ENCODE measurements at places on chromosomes 2 and 18. TPM values are rescaled to one million over a fixed set of nuclear protein-coding genes. Genes with fewer than 3 reads are reported as not detected.

The GCG gene
- polyA plus RNA-seq: not detected

DNA sequence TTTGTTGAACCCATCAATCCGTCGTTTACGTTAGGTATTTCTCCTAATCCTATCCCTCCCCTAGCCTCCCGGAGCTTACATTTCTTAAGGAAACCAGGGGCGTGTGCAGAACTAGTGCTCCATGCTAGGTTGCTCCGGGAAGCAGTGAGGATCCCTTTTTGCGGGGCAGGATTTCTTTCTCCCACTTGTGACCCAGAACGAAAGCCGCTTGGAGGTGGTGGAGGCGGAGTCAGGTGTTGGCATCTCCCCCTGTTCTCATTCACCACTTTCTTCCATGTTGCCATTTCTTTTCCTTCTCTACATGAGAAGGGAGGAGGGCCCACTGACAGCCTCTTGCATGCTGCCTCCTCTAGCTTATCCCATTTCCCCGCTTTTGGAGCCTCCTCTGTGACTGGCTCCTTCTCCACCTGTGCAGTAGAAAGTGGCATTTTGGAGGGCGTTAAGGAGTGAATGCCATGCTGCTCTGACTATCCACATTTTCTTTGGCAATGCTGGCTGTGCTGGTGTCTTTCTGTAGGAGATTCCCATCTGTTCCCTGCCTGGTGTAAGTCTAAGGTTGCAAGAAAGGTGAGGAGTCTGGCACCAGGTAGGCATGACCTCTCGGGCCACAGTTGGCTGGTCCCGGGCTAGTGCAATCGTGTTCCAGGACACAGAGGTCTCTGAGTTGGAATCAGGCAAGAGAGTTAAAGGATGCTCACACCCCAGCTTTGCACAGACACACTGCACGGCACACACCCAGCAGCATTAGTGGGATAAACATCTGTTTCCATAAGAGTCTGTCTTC is 89.5 kb downstream of the ACKR3 start:
- peak overlapping the region; percentile 30 for H3K27ac ChIP-seq
- no peaks in the 10 kb centered on the region for H3K36me3 ChIP-seq
- H3K27me3 ChIP-seq: peaks cover 3% of the 10 kb centered on the region

DNA sequence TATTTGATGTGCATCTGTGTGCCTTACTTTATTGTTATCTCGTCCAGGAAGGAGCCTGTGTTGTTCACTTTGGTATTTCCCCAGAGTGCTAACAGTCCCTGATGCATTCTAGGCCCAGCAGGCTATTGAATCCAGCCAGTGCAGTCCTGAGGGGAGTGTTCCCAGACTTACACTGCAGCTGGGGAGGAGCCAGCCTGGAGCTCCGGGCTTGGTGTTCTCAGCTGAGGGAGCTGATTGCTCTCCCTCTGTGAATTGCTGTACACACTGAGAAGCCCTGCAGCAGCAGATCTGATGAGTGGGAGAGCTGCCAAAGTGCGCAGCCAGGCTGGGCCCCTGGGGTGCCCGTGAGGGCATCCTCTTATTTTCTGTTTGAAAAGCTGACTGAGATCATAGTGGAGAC is 159.2 kb downstream of the GALNT3 start:
- H3K4me1 ChIP-seq: no peaks in the 10 kb centered on the region
- DNase-seq: peak; percentile 44
- no peak overlapping the region for H3K4me3 ChIP-seq
- no peak overlapping the region for H3K27ac ChIP-seq
- no peaks in the 10 kb centered on the region for H3K36me3 ChIP-seq
- no peaks in the 10 kb centered on the region for H3K27me3 ChIP-seq

- H3K36me3 ChIP-seq: no peaks in the 10 kb centered on the region
- H3K4me3 ChIP-seq: no peak overlapping the region
- peaks cover 30% of the 10 kb centered on the region for H3K4me1 ChIP-seq
These were observed 67.8 kb upstream of the EPAS1 start for GRCh38 chr2:46229134-46230063.

DNA sequence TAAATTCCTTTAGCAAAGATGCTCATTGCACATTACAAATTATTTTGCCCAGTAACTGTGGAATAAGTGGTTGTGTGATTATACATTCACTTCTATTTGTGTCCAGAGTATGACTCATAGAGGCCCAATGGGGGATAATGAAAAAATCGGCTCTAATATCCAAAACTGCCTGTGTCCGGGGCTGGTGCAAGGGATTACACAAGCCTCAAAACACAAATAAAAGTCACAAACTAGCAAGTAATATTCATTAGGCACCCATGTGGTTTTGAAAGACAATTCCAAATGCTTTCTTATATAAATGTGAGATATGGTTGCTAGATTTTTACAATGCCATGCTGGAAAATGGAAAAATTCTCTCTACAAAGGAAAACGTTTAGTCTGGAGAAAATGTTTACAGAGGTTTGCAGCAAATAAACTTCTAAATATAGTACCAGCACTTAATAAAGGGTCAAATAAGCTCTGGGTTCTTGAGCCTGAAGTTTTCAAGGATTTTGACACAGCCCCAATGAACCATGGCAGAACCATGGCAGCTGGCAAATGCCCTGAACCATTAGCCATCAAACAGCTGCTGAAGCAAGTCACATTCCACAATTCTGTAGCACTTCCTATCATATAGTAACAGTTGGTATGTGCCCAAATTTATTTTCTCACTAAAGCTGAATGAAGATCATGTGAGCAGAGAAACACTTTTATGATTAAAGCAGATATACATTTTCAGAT is 40.5 kb downstream of the IRS1 start:
- peaks cover 58% of the 10 kb centered on the region for H3K4me1 ChIP-seq
- H3K4me3 ChIP-seq: no peak overlapping the region
- H3K36me3 ChIP-seq: no peaks in the 10 kb centered on the region

DNA sequence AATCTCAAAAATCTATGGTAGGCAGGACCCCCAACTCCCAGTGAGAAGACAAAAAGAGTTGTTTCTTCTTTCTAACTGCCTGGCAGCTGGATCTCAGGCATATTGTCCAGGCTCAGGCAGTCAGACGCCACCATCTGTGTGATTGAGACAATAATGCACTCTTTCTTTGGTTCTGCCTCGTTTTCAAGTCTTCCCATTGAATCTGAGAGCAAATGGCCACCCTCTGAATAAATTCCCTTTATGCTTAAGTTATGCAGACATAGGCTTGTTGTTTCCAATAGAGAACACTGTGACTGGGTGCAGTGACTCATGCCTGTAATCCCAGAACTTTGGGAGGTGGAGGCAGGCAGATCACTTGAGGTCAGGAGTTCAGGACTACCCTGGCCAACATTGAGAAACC is 15.3 kb upstream of the CD207 start:
- H3K27me3 ChIP-seq: no peaks in the 10 kb centered on the region
- no peaks in the 10 kb centered on the region for H3K36me3 ChIP-seq
- no peak for DNase-seq
- no peak overlapping the region for H3K4me3 ChIP-seq

DNA sequence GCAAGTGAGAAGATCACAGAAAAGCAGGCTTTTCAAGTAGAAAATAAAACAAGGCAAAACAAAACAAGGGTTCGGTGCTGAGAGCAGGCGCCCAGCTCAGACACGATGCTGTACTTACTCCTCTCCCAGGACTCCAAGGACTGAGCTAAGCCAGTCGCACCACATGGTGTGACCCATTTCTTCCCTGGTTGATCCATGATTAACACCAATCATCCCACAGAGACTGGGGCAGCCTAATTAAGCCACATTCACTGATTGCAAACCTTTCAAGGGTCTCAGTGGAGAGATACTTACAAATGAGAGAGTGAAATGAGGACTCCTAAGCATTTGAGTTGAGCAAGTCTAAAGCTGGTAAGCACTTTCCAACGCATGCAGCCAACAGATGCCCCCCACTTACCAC is 155.2 kb downstream of the MYO5B start:
- H3K27me3 ChIP-seq: peaks cover 20% of the 10 kb centered on the region
- no peaks in the 10 kb centered on the region for H3K36me3 ChIP-seq
- H3K27ac ChIP-seq: no peak overlapping the region
- H3K4me1 ChIP-seq: no peaks in the 10 kb centered on the region
- no peak overlapping the region for H3K4me3 ChIP-seq
- no peak for DNase-seq

- H3K4me1 ChIP-seq: peaks cover 48% of the 10 kb centered on the region
- H3K27ac ChIP-seq: no peak overlapping the region
- H3K4me3 ChIP-seq: no peak overlapping the region
- DNase-seq: peak; percentile 17
- no peaks in the 10 kb centered on the region for H3K27me3 ChIP-seq
These were observed 97.9 kb downstream of the SH3BP4 start for GRCh38 chr2:235049719-235050118.

DNA sequence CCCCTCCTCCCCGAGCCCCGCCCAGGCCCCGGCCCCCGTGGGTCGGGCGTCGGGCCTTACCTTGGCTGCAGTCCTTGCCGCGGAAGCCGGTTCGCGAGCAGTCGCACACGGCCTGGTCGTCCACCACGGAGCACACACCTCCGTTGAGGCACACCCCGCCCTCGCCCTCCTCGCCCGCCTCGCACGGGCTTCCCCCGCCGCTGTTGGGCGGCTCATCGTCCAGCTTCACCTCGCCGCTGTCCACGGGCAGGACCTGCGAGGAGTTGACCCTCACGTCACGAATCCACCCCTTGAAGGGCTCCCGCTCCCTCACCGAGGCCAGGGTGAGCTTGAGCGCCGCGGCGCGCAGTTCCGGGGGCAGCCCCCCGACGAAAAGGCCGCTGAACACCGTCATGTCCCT is 4.5 kb downstream of the NRXN1 start:
- H3K27ac ChIP-seq: no peak overlapping the region
- no peaks in the 10 kb centered on the region for H3K4me1 ChIP-seq
- DNase-seq: no peak

DNA sequence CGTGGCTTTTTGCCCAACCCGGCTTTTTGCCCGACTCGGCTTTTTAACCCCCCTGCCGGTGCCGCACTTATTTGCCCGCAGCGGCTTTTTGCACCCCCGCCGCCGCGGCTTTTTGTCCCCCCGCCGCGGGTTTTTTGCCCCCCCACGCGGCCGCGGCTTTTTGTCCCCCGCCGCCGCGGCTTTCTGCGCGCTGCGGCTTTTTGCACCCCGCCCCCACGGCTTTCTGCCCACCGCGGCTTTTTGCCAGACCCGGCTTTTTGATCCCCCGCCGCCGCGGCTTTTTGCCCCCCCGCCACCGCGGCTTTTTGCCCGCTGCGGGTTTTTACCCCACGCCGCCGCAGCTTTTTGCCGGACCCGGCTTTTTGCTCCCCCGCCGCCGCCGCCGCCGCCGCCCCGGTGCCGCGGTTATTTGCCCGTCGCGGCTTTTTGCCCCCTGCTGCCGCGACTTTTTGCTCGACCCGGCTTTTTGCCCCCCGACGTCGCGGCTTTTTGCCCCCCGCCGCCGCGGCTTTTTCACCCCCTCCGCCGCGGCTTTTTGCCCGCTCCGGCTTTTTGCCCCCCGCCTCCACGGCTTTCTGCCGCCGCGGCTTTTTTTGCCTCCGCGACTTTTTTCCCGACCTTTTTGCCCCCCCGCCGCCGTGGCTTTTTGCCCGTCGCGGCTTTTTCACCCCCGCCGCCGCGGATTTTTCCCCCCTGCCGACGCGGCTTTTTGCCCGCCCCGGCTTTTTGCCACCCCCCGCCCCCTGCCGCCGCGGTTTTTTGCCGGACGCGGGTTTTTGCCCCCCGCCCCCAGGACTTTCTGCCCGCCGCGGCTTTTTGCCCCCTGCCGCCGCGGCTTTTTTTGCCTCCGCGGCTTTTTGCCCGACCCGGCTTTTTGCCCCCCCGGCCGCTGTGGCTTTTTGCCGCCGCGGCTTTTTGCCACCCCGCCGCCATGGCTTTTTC is 2786.5 kb downstream of the RPIA start:
- H3K4me3 ChIP-seq: peak overlapping the region; percentile 50
- no peak overlapping the region for H3K27ac ChIP-seq
- no peaks in the 10 kb centered on the region for H3K36me3 ChIP-seq
- DNase-seq: peak; percentile 25
- peaks cover 43% of the 10 kb centered on the region for H3K27me3 ChIP-seq

DNA sequence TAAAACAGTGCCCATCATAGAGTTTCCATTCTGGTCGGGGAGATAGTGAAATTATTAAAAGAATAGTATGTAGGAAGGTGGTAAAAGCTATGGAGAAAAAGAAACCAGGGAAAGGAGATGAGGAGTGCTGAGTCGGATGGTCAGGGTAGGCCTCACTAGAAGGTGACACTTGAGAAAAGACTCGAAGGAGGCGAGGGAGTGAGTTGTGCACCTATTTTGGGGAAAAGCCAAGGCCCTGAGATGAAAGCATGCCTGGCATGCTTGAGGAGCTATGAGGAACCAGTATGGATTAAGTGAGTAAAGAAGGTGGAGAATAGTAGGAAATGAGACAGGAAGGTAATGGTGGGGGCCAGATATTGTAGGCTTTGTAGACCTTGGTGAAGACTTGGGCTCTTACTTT is 7.3 kb upstream of the TTLL4 start:
- no peak for DNase-seq
- H3K27ac ChIP-seq: no peak overlapping the region
- H3K4me3 ChIP-seq: no peak overlapping the region
- H3K36me3 ChIP-seq: peaks cover 26% of the 10 kb centered on the region
- H3K4me1 ChIP-seq: no peaks in the 10 kb centered on the region

The CFAP65 gene
- not detected for polyA plus RNA-seq

DNA sequence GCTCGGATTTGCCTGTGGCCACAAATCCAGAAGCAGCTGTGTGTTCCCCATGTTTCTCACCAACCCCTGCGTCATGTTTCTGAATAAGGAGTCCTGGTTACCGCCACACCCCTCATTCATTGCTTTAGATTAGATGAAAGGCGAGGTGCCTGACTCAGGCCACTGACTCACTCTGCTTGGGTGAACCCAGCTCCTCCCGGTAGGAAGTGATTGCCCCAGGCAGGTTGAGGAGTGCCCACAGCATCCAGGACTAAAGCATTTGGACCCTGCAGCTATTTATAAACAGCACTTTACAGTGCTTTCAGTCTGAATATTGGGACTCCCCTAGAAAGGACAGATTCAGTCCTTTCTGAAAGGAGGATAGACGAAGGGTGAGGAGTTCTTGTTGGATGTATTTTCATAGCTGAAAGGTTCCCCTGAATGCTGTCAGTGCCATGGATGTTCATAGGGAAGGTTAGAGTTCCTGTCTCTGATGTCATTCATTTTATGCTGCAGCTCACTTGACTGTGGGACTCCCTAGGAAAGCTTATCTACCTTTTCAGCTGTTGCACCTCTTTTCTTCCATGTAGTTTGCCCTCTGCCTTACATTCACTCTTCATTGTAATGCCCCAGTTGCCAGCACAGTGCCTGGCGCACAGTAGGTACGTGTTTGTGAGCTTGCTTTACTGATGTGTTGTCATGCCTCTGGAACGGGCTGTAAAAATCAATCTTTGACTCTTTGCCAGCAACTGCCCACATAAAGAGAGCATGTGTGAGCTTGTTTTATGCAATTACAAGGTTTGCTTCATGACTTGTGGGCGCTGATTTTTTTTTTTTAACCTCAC is 14.9 kb downstream of the ITGA6 start:
- H3K27me3 ChIP-seq: no peaks in the 10 kb centered on the region
- no peak for DNase-seq
- no peak overlapping the region for H3K4me3 ChIP-seq
- H3K4me1 ChIP-seq: peaks cover 34% of the 10 kb centered on the region
- H3K36me3 ChIP-seq: no peaks in the 10 kb centered on the region

- H3K4me3 ChIP-seq: no peak overlapping the region
- H3K36me3 ChIP-seq: no peaks in the 10 kb centered on the region
- no peaks in the 10 kb centered on the region for H3K27me3 ChIP-seq
These were observed 159.5 kb upstream of the GYPC start for GRCh38 chr2:126496493-126496892.

The GPR39 gene
- polyA plus RNA-seq: 0.11 TPM

GRCh38 chr2:150585221-150585971 is 97.9 kb upstream of the RND3 start:
- no peak for DNase-seq
- H3K27me3 ChIP-seq: no peaks in the 10 kb centered on the region
- H3K4me3 ChIP-seq: no peak overlapping the region
- H3K36me3 ChIP-seq: no peaks in the 10 kb centered on the region
- H3K27ac ChIP-seq: no peak overlapping the region

Measured in heart left ventricle (tissue), 16 donors.